ENCODE measurements at places on chromosomes 7 and 10.

- peaks cover 24% of the 10 kb centered on the region for H3K36me3 ChIP-seq
- H3K4me3 ChIP-seq = peak overlapping the region; percentile 74
- H3K27me3 ChIP-seq = no peaks in the 10 kb centered on the region
- no peak for DNase-seq
- H3K4me1 ChIP-seq = peaks cover 20% of the 10 kb centered on the region
Measured at GRCh38 chr10:73786512-73786885, 1.1 kb downstream of the ZSWIM8 start.

DNA sequence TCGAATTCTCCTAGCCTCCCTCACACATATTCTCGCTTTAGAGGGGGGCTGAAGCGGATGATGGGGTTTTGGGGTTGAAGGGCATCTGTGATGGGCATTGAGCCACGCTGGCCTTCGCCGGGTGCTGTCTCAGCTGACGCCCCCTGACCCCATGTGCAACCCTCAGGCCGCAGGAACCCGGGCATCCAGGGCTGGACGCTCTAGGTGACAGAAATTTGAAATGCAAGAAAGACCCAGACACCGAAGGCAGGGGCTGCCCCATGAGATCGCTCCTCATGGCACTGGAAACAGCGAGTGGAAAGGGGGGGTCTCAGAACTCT is 664 bp upstream of the C10orf88 start:
- H3K4me1 ChIP-seq = peaks cover 7% of the 10 kb centered on the region
- no peaks in the 10 kb centered on the region for H3K36me3 ChIP-seq
- H3K27me3 ChIP-seq = no peaks in the 10 kb centered on the region
- H3K4me3 ChIP-seq = no peak overlapping the region

DNA sequence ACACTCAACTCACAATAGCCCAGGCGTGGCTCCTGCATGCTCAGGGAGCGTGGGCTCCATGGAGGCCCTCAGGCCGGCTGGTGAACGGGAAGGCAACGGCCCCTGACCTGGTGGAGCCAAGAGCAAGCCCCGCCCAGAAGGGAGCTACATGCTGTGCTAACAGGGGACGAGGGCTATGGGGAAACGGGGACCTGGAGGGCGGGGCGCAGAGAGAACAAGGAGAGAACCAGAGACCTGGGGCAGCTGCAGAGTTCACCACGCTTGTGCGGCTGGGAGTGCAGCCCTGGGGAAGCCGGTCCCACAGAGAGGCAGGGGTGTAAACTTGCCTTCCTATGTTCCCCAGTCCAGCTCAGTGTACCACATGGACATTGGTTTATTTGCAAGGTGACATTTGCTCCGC is 69.2 kb upstream of the PPP2R2D start:
- no peaks in the 10 kb centered on the region for H3K36me3 ChIP-seq
- H3K4me1 ChIP-seq = no peaks in the 10 kb centered on the region
- H3K27ac ChIP-seq = no peak overlapping the region
- DNase-seq = no peak
- no peak overlapping the region for H3K4me3 ChIP-seq
- H3K27me3 ChIP-seq = no peaks in the 10 kb centered on the region

DNA sequence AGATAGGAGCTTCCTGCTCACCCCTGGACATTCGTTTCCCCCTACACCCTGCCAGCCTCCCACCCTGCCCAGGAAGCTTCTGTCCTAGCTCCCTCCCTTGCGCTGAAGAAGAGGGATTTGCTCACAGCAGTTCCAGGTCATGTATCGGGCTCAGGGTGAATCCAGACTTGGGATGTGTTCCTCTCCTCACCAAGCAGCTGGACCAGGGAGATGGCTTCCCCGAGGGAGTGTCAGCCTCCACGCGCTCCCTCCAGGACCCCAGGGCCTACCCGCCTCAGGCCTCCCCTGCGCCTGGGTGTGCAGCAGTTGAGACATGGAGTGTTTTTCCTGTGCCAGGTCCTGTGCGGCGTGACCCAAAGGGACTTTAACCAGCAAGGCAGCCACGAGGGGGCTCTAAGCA is 435.6 kb upstream of the FOXK1 start:
- no peak overlapping the region for H3K27ac ChIP-seq
- H3K36me3 ChIP-seq = no peaks in the 10 kb centered on the region
- no peaks in the 10 kb centered on the region for H3K27me3 ChIP-seq
- DNase-seq = no peak
- H3K4me1 ChIP-seq = no peaks in the 10 kb centered on the region

- H3K27me3 ChIP-seq = peaks cover 3% of the 10 kb centered on the region
- DNase-seq = no peak
- H3K4me1 ChIP-seq = peaks cover 8% of the 10 kb centered on the region
- H3K36me3 ChIP-seq = no peaks in the 10 kb centered on the region
- no peak overlapping the region for H3K27ac ChIP-seq
- no peak overlapping the region for H3K4me3 ChIP-seq
Measured at GRCh38 chr7:151795168-151795811, 81.6 kb downstream of the PRKAG2 start.

Data from keratinocyte (primary cell).